ENCODE measurements at places on chromosomes 4 and X.

DNA sequence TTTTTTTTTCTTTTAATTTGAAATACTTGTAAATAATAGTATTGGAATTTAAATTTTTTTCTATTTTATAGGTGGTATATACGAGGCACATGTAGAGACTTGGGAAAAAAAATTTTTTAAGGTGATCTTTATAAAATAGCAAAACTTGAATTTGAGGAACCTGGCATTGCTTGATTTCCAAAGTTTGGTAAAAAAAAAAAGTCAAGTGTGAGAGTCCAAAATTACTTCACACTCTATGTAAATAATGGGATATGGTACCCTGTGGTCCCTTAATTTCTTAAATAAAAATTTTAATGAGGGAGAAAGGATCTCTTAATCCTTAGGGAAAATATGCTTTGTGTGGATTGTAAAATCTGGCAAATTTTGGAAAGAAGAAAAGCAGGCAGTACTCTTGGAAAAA is 19.0 kb downstream of the SPRY1 start:
- no peak for DNase-seq

GRCh38 chr4:151567056-151567455 is 158.1 kb downstream of the FHIP1A start:
- DNase-seq = no peak

DNA sequence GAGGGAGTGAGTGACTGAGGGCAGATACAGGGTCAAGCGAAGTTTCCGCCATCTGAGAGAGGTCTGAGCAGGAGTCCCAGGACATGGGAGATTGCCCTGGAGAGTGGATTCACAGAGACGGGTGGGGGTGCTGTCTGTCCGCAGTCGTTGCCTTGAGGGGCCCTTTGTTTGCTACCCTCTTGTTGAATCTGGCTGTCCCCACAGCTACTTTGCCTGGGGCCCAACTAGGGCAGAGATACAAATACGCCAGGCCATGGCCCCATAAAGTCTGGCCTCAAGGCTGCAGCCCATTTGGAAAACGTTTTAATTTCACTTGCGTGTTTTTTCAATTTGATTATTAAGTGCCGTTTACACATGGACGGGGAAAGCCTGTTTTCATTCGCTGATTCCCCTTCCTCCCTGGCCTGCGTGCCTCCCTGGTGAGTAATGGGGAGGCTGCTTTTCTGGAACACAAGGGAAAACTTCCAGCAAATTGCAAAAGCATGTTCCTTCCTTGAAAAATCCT is 134.4 kb downstream of the SMIM20 start:
- peak; percentile 69 for DNase-seq

DNA sequence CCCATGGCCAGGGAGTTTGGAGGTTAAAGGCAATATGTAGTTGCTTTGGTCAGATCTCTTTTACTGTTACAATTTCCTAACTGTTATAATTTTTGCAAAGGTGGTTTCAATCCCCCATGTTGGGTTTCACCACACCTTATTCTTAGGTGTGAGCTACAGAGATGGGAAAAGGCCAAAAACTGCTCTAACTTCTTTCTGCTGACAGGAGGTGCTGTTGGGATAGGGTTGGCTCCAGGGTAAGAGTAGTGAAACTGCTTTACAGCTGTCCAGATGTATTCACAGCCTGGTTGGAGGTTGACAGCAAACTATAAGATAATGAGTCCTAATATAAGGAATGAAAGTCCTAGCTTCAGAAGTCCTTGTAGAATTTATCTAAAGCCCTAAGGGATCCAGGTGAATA is 181.3 kb upstream of the TEX13D start:
- no peak for DNase-seq

GRCh38 chr4:184940500-184940899 is 77.8 kb upstream of the HELT start:
- no peak for DNase-seq

DNA sequence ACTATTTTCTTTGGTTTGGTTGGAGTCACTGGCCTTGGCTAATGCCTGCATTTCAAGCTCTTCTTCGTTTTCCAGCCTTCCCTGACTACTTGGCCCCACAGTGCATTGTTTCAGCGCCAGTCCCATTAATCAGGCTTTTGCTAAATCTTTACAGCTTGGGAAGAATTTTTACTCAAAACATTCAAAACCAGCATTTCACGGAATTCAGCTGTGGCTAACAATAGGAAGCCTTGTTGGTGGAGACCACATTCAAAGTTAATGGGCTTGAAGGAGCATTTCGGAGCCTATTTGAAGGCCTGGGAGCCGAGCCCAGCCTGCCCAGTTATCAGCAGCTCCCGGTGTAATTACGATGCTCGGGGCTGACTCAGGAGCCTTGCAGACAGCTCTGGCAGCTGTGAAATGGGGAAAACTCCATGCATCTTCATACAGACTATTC is 30.8 kb upstream of the VCX2 start:
- DNase-seq = no peak

- DNase-seq = no peak
Observed at GRCh38 chr4:114310296-114310925, 288.2 kb upstream of the UGT8 start.

GRCh38 chr4:124964251-124964650 is 251.7 kb upstream of the ANKRD50 start:
- no peak for DNase-seq

- no peak for DNase-seq
Observed at GRCh38 chrX:96386981-96387380, 297.7 kb upstream of the DIAPH2 start.

DNA sequence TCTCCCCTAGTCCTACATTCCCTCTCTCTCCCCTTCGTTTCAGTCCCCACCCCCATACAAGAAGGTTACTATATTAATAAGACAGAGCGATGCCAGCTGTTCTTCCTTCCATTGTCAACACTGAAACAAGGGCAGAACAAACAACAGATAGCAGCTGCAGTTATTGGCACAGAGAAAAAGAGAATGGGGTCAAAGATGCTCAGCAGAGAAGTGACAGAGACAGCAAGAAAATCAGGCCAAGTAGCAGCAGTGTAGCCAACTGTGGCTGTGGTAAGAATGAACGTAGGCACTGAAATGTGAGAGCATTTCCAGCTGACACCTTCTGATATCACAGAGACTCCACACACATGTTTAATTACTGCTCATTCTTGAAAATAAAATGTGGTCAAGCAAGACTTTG is 641.8 kb downstream of the FSTL5 start:
- no peak for DNase-seq

DNA sequence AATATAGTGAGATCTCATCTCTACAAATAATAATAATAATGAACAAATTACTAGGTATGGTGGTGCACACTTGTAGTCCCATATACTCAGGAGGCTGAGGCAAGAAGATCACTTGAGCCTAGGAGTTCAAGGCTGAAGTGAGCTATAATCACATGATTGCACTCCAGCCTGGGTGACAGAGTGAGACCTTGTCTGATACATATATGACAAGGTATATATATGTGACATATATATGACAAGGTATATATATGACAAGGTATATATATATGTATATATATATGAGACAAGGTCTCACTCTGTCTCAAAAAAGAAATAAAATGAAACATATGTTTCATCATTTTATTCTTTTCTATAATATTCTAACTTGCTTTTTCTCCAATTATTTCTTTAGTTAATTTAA is 278.1 kb upstream of the TET2 start:
- no peak for DNase-seq

GRCh38 chr4:61214680-61215079 is 14.6 kb downstream of the ADGRL3 start:
- DNase-seq = no peak

- DNase-seq = peak; percentile 100
Observed at GRCh38 chrX:386768-387575, at the start of gene PPP2R3B. TSS of gene PPP2R3B (minus strand) at chrX:386907. CDS start at chrX:386691, 216 bp downstream.

DNA sequence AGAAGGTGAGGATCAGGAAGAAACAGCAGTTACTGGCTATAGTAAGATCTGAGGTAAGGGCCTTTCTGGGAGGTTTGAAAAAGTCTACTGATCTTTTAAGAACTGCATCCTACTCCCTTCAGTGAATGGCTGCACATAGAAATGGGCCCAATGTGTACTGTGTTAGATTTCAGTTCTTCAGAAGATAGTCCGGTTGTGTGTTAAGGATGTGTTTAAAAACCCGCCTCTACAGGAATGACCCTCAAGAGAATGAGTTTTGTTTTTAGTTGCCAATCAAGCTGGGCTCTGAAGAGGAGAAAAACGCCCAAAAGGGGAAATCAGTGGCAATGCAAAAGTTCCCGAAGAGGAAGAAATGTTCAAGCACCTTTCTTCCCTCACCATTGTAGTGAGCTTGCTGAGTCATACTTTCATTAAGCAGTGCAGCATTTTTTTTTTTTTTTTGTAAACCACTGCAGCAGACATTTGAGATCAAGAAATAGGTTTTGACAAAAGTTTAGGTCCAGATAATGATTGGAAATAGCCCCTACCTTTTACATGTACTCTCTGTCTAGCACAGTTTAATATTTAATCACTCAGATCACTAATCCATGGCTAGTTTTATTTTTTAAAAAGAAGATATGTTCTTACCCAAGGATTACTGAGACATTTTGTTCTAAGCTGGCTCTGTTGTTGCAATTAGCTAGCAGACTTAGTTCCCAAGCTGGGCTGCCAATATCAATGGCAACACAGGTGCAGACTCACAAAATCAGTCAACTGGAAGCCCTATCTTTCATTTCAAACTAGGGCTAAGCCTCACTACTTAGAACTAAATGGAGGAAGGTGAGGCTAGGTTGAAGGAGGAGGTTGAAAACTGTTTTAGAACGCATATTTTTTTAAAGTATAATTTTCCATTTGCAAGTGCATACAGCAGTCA is 7.0 kb upstream of the TRPC5OS start:
- no peak for DNase-seq

DNA sequence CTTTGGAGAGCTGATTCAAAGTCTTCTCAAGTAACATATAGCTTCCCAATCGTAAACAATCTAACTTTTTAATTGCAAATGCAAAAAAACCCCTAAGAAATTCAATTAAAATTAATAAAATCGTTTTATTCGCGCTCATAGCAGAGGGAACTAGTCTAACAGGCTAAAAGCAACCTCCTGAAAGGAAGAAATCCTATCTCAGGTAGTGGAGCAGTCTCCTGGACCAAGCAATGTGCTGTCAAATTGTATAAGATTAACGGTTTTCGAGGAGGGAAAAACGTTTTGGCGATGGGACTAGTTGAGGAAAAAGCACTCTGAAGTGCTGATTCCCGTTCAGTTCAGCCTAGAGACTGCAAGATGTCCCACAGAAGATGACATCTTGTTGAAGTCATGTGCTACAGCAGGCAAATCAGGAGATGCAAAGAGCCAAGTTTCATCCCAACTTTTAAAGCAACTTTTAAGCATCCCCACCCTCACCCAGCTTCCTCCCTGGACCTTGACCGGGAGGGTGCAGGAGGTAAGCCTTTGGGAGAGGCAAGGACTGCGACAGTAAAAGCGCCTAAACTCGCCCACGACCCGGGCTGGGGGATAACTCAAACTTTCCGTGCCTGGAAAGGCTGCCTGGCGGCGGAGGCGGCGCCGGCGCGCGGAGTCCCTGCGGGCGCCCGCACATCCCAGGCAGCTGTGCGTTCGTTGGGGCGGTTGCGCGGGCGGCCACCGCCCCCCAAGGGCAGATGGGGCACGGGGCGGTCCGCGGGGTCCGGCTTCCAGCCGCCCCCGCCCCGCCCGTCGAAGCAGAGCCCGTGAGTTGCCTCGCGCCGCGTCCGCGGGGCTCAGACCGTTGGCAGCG is 784 bp downstream of the MAP7D3 start:
- no peak for DNase-seq

GRCh38 chr4:178462710-178463109 is 1020.5 kb upstream of the AGA start:
- no peak for DNase-seq

GRCh38 chrX:734362-734761 is 103.8 kb downstream of the SHOX start:
- no peak for DNase-seq

DNA sequence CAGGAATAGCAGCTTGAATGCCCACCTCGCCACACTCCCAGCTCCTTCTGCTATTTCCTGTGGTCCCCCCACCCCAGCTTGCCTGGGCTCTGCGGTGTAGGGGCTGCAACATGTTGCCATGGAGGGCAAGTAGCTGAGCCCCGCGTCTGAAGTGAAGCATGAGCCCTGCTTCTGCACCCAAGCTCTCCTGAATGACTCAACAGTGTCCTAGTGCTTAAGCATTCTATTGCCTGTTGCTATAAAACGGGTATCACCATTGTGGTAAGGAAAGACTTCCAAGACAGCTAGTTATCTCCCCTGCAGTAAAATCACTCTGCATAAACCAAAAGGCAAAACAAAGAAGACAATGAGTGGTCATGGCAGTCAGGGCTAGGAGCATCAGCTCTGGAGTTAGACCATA is 31.4 kb upstream of the SPATA4 start:
- no peak for DNase-seq

- DNase-seq = no peak
Observed at GRCh38 chrX:15483891-15484290, 9.2 kb downstream of the PIR start.

DNA sequence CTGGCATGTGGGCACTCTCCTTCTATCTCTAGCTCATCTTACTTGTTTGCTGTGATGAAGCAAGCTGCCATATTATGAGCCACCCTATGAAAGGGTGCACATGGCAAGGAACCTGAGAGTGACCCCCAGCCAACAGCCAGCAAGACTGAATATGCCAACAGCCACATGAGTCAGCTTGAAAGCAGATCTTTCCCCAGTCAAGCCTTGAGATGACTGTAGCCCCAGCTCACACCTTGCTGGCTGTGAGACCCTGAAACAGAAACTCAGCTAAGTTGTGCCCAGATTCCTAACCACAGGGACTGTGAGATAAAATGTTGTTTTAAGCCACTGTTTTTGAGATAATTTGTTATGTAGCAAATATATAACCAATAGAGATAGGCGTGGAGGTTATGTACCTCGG is 36.2 kb downstream of the KDM5C start:
- DNase-seq = no peak

GRCh38 chr4:144480068-144480467 is 165.9 kb upstream of the HHIP start:
- DNase-seq = no peak

- no peak for DNase-seq
Observed at GRCh38 chrX:26309262-26309661, 93.3 kb downstream of the MAGEB5 start.

- DNase-seq = no peak
Observed at GRCh38 chr4:23382879-23383278, 507.0 kb downstream of the PPARGC1A start.

DNA sequence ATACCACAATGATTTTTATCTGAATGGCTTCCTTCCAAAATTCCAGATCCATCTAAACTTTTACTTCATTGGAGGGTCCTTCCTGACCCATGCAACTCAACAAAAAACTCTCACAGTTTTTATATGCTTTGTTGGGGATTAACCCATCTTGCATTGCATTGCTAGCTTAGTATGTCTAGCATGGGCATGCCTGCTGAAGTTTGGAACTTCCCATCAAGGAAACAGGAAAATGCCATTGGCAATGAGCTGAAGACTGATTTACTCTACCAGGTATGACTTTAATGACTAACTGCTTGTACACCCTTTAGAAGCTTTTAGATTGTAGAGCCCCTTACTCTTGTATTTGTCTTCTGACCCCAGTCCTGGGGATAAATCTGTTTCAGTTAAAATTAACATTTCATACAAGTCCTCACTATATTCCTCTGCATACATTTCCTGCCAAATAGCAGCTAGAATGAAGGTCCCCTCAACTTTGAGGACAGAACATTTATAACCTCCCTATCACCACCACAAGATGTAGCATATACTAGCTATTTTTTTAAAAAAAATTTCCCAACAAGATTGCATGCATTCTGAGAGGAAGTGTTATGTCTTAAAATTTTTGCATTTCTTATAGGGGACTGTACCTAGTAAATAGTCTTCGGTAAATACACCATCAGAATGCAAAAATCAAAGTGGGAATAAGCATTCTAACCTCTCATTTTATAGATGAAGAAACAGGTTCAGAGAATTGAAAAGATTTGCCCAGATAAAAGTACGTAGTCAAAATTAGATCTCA is 52.5 kb upstream of the ATXN3L start:
- no peak for DNase-seq

Data from lower leg skin (tissue), 4 donors.